ENCODE measurements at places on chromosomes 2 and 18. TPM values are rescaled to one million over a fixed set of nuclear protein-coding genes. Genes with fewer than 3 reads are reported as not detected.

Gene GAD1
- 78.2 TPM for total RNA-seq

Gene PSMD1
- 82.9 TPM for total RNA-seq

Gene C2orf15
- 2.5 TPM for total RNA-seq

Gene ANKRD53
- 2.7 TPM for total RNA-seq

Gene KCNIP3
- total RNA-seq = 3.0 TPM

Gene SAG
- not detected for total RNA-seq

Gene RTP5
- 5.2 TPM for total RNA-seq

Gene DNAJC5G
- not detected for total RNA-seq

Gene ABHD3
- total RNA-seq = 6.6 TPM

Gene ZNF513
- 9.1 TPM for total RNA-seq

Gene TMEM178A
- 23.4 TPM for total RNA-seq

Gene CDCA7
- 14.3 TPM for total RNA-seq

Gene OTOF
- total RNA-seq = 0.25 TPM

Gene DCTN1
- 97.9 TPM for total RNA-seq

Gene CWC22
- 22.6 TPM for total RNA-seq

Gene OR6B2
- not detected for total RNA-seq

Gene SKOR2
- not detected for total RNA-seq

Gene CPO
- not detected for total RNA-seq

Gene YIPF4
- total RNA-seq = 26.3 TPM

Gene GPR75
- 15.0 TPM for total RNA-seq

Gene LYPD1
- 24.1 TPM for total RNA-seq

Gene ZSWIM2
- total RNA-seq = 0.49 TPM

Gene ST8SIA5
- total RNA-seq = 13.3 TPM

Gene MYO7B
- total RNA-seq = under 0.01 TPM

Gene LYG2
- total RNA-seq = not detected

Gene IL1R1
- 0.74 TPM for total RNA-seq

Gene ST6GAL2
- total RNA-seq = 76.0 TPM

Gene CCDC68
- 1.2 TPM for total RNA-seq

Gene CREG2
- total RNA-seq = 8.1 TPM

Gene TMEM169
- total RNA-seq = 15.7 TPM

Gene CCBE1
- total RNA-seq = 39.1 TPM

Gene TSPYL6
- under 0.01 TPM for total RNA-seq

Gene STON1
- total RNA-seq = 8.4 TPM
